ENCODE measurements at places on chromosomes 7 and 10.

DNA sequence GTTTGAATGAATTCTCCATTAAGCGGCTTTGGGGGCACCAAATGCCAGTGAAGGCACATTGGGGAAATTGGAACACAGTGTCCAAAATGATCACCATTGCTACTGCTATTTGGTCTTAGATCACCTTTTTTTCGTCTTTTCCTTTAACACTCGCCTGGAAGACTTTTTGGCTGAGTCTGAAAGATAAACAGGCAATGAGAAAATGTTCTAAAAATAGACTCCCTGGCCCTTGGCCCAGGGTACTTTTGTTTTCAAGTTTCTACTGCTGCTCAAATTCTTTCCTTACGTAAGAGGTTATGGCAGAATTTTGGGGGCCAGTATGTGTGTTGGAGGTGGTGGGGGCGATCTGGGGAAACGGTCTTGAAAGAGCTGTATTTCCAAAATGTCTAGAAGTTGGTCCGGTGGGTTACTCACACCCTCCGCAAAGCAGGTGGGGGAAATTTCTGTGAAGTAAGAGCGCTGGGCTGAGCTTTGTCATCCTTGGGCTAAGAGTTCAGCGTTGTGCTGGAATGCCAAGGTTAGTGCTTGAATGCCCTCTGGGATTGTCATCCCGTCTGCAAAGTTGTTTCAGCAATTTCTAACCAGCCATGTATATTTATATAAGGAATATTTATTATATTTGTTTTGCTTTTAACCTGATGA lies 1.3 kb upstream of the ITPRIP start:
- DNase-seq, result no peak

DNA sequence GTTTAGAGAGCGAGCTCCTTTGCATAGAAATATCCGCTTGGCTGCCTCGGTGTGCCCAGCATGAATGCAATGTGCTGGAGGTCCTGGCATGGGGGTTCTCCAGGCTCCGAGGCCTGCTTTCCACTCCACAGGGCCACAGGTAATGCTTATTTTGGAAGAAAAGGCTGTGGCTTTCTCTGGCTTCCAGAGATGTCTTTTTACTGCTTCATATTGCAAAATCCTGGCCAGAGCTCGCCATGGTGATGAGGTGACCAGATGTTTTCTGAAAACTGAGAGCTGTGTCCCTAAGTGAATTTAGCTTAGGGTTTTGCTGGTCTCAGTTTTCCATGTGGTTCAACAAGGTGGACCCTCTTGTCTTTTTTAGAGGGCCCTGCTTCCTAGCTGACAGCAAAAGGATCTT lies 65.2 kb downstream of the BMPER start:
- DNase-seq, result no peak

DNA sequence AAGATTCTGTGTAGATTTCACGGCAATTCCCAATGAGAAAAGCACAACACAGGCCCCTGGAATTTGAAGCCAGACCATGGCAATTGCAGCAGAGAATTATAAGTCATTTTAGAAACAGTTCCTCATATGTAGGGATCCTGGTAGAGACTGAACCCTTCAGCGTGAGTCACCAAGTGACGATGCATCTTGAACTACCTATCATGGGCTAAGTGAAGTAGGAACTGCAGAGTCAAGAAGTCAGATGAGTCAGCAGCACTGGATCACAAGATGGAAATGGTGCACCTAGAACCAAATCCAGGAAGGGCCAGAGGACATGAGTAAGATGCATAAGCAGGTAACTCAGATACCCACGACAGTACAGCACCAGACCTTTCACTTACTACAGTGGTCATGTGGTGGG lies 140.0 kb upstream of the TPK1 start:
- no peak for DNase-seq

DNA sequence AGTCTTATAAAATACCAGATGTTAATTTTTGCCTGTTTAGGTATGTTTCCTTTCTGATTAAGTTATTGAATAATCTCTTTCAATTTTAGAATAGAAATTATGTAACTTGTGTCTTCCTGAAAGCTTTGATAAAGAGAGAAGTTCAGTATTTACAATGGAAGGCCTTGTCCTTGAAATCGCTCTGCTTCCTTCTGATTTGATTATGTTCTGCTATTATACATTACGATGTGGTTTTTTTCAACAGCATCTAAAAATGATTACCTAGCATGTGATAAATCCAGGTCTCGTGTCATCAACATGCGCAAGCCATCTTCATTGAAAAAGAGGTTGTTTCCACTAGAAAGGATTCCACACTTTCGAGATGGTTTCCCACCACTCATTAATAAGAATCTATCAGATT lies 96.5 kb upstream of the SLC26A5 start:
- DNase-seq, result no peak

GRCh38 chr7:35983626-35984025 lies 169.4 kb upstream of the EEPD1 start:
- DNase-seq, result no peak

DNA sequence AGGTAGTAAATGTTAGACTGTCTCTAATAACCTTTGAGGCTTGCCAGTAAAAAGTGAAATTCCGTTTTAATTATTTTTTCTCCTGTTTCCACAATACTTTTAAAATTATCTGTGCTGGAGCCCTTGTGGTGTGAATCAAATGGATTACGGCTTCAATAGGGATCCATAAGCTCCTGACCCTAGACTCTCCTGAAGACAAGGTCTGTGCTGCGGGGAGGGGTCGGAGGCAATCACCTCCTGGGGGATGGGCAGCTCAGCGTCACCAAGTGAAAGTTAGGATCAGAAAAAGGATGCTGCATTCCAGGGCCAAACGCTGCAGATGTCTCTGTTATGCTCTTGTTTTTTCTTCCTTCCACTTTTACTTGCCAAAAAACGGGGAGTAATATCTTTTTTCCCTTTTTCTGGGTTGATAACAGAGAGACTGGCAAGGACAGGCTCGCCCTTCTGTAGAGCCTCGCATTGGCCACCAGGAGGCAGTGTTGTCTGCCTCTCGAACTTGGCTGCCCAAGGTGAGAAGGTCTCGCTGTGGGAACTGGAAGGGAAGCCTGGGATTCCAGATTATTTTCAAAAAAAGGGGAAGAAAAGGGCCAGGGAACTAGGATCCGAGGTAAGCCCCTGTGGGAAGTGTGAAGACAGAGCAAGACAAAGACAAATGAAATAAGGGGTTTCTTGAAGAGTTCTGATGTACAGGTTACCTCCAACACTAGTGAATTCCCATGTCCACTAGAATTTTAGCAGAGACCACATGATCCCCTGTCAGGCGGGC lies 621.9 kb downstream of the ACTR3B start:
- DNase-seq, result no peak

DNA sequence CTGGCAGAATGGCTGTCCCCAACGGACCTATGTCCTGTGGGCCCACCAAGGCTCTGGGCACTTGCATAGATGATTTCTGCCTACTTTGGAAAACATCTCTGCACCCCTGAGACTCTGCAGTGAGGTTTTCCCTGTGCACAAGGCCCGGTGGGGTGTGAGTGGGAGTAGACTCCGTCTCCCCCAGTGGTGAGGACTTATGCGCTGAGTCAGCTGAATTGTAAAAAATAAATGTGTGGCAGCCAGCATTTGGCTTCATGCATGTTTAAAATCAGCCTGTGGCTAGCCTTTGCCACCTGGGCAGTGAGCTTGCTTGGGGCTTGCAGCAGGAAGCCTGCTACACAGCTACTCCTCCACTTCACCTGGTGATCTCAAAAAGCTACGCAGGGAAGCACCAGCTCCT lies 139.3 kb upstream of the WDR11 start:
- DNase-seq, result no peak

DNA sequence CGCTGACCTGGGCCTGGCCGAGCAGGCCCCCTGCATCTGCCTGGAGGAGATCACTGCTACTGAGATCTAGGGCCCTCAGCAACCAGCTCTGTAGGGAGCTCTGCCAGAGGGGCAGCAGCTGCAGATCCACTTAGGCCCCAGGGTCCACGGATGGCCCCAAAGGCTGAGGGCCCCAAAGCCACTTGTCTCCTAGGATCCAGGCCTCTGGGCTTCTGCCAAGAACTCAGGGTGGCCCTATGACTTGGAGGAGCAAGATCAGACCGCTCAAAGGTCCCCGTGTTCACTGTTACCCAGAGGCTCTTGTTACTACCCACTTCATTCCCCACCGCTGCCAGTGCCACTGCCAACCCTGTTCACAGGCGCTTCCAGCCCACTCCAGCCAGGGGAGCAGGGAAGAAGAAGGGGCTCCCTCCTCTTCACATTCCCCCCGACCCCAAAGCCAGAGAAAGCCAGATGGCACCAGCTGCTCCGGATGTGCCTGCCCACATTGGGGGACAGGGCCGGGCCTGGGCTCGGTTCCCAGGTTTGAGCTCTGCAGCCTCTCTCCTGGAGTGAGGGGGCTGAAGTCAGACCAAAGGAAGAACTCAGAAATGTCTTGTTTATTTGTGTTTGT lies 7.6 kb downstream of the LZTS2 start:
- DNase-seq, result no peak

DNA sequence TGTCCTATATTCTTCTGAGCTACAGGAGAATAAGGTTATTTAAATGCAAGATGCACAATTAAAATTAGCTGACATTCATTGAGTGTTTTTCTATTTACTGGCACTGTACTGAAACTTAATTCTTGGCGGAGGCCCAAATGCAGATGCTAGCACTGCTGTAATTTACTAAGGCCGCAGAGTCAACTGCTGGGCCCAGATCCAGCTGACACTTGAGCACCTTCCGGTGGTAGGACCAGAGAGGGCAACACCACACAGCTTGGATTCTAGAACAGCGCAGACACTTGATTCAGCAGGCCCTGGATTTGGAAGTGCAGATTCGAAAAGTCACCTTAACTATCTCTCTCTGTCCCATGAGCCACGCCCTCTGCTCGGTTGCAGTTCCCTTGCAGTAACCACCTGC lies 228.6 kb upstream of the TMEM72 start:
- no peak for DNase-seq

DNA sequence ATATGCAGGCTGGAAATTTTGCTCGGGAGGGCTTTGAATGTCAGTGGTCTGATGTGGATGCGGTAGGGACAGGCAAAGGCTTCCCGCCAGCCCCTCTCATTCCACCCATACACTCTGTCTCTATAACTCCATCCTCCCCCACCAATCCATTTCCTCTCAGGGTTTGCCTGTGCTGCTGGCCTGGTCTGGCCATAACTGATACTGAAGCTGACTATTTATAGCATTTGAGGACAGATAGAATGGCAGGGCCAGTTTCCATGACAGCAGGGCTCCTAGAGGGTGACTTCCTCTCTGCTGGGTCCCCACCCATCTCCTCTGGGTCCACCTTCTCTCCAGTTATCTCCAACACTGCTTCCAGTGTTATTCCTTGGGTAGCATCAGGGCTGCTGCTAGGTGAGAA lies 6.6 kb upstream of the PDLIM1 start:
- DNase-seq, result no peak

DNA sequence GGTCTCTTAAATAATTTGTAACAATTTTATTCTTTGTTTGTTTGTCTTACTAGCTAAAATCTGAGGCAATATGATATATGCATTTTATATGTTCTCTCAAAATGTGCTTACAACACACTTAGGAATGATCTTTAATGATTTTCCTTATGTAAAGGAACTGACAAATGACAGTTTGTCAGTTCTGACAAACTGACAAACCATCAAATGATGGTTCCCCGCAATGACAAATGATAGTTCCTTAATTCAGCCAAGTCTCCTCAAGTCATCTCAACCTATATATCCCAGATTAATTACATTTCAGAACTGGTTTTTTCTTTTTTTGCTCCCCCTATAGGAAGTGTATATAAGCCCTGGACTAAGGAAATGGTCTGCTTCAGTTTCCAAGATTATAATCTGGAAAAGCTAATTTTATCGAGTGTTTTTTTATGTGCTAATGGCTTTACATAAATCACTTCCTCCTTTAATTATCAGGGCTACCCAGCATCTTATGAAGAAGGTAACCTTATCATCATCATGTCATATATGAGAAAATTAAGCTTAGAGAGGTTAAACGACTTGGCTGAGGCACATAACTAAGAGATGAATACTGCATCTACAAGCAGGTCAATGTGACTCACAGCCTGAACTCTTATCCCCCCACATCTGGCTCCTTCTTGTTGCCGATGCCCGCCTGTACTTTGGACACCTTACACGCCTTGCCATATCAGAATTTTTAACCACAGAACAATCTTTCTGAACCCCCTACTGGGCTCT lies 75.1 kb downstream of the RELN start:
- no peak for DNase-seq

- no peak for DNase-seq
Measured at GRCh38 chr10:18886102-18886501, 162.5 kb upstream of the MALRD1 start.
